ENCODE measurements at places on chromosomes 16 and 17.

DNA sequence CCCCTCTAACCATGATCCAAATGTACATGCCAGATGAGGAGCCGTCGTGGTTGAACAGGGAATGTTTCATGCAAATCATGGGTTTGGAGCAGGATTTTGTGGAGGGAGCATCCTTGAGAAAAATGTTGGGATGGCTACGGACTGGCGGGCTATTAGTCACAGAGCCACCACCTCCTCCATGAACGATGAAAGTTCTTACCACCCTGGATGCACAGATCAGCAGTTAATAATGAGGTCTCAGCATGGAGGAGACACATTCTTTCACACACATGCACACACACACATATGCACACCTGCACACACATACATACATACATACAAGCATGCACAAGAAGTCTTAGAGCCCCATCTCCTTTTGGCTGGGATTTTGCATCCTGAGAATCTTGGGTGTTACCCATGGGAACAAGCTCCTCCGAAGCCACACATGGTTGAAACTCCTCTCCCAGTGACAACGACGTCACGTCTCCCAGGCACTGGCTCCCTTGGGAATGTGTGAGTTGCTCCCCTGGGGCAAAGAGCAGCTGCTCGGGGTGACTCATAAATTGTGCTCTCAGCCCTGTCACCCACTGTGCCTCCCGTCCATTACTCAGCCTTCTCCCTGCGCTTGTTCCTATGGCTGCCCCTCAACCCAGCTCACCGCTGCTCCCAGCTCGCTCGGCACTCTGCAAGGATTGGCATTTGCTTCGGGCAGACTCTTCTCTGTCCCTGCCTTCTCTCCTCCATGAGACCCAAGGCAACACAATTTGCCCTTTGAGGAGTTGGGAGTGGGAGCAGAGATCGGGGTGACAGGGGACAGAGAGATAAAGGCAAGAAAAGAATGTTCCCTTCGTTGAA, 344.6 kb downstream of the SOX9 start:
- DNase-seq = no peak

- DNase-seq = no peak
Measured at GRCh38 chr16:15404792-15405191, 9.2 kb downstream of the MPV17L start.

- DNase-seq = no peak
Measured at GRCh38 chr16:47939680-47940079, 216.1 kb downstream of the ABCC12 start.

DNA sequence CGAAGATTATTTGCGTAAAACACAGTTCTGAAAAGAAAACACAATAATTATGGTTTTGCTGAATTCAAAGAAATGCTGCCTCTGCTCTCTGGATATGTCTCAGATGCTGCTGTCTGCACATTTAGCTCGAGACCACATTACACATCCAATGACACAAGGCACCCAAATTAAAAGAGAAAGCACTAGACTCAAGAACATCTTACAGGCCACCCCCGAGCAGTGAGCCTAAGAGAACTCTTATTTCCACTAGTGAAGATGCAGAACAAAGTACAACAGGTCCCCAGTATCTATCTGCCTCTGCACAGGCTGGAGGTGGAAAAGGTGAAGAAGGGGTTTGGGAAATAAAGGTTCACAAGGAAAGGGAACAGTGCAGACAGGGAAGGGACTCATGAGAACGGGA, 33.5 kb downstream of the GRB2 start:
- no peak for DNase-seq

- DNase-seq = peak; percentile 34
Measured at GRCh38 chr16:4474192-4474961, at the start of gene NMRAL1. Gene NMRAL1 (minus strand): TSS chr16:4474625. CDS start chr16:4474132, 493 bp downstream.
